Suppressor macrophage treated with lipopolysaccharide for 4 hours (primary cell): ENCODE measurements at places on chromosomes 1 and 21.

DNA sequence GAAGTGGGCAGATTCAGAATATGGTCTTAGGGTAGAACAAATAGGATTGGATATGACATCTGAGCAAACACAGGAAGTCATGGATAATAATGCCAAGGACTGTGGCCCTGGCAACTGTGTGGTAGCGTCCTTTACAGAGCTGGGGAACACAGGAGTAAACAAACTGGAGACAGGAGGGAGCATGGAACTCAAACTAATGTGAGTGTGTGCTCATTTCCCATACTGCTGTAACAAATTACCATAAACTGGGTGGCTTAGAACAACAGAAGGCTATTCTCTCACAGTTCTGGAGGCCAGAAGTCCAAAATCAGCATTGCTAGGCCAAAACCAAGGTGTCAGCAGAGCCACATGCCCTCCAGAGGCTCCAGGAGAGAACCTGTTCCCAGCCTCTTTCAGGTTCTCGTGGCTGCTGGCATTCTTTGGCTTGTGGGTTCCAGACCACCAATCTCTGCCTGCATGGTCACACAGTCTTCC lies 106.4 kb downstream of the TGFBR3 start:
- no peak for DNase-seq

GRCh38 chr1:89760496-89760895 lies 60.3 kb upstream of the LRRC8D start:
- DNase-seq = peak; percentile 79

DNA sequence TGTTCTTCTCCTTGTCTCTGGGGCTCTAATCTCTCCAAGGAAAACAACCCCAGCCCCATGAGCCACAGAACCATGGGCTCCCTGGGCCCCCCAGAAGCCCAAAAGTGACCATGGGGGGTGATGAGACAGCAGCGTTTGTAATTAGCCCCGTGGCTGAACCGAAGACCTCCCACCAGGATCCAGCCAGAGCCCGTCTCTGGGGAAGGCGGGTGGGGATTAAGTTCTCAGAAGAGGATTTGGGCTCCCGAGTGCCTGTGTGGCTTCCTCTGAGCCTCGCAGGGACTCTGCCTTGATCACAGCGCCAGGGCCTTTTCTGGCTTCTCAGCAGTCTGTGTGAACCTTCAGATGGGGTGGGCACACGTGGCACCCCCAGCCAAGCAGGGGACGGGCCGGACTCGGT lies 77.0 kb downstream of the ALPL start:
- no peak for DNase-seq

DNA sequence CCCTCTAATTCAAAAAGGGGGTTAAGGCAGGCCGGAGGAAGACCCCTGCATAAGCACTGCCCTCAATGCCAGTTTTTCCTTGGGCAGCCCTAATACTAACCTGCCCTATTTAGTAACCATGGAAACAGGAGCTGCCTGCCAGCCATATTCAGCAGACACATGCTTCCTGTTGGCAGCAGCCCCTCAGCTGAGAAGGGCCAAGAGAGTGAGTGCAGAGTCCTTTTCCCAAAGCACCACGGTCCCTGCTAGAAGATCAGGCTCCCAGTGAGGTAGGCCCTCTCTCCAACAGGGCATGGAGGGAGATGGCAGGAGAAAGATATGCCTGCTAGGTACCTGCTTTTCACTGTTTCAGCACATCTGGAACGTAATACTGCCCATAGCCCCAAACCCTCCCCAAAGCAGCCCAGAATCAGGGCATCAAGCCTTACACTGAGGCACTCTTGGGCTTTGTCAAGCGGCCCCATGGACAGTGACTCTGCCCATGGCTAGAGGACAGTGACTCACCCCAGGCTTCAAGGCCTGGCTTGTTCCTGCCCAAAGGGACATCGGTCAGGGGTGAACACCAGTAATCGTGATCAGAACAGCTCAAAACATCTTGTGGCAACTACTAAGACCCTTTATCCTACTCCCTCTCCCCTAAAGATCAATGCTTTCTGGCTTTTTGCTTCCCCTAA lies 64.5 kb downstream of the BCAR3 start:
- no peak for DNase-seq

DNA sequence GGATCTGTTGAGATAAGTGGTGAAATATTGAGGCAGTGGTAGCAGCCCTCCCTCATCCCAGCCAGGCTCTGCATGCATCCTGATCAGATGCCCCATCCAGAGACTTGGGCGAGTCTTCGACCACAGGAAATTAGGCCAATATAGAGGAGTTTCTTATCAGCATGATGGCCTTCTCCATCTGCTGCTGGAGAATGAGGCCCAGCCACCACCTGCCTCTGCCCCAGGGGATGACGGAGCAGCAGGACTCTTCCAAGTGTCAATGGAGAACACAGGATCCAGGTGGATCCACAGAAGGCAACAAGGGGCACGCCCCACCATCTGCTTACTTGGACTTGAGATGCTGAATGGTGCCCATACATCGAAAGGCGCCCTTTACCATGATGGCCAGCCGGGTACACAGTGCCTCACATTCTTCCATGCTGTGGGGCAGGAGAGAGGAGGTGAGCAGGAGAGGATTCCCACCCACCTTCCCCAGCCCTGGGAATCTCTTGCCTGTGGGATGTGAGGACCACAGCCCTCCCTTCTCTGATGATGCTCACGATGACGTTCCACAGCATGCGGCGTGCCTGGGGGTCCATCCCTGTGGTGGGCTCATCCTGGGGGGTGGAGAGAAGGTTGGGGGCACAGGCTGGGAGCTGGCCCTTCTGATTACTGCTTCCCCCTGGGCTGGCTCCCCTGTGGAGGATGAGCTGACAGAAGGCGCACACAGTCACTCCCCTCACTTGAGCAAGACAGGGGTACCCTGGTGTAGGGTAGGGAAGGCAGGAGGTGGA lies 91.5 kb upstream of the GCLM start:
- no peak for DNase-seq

DNA sequence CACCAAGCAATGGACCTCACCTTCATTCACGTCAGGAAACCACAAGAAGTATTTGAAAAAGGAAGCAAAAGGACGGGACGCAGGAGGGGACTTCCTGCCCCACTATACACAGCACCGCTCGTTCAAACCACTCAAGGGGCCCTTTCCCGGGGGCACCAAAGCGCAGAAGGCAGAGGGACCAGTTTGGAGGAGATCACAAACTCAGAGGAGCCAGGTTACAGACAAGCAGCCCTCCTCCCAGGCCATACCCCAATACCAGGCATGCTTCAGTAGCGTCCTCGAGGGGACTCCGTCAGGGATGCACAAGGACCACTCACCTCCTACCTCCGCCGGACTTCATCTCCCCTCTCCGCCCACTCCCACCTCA lies 685 bp downstream of the CRTC2 start:
- peak; percentile 31 for DNase-seq

DNA sequence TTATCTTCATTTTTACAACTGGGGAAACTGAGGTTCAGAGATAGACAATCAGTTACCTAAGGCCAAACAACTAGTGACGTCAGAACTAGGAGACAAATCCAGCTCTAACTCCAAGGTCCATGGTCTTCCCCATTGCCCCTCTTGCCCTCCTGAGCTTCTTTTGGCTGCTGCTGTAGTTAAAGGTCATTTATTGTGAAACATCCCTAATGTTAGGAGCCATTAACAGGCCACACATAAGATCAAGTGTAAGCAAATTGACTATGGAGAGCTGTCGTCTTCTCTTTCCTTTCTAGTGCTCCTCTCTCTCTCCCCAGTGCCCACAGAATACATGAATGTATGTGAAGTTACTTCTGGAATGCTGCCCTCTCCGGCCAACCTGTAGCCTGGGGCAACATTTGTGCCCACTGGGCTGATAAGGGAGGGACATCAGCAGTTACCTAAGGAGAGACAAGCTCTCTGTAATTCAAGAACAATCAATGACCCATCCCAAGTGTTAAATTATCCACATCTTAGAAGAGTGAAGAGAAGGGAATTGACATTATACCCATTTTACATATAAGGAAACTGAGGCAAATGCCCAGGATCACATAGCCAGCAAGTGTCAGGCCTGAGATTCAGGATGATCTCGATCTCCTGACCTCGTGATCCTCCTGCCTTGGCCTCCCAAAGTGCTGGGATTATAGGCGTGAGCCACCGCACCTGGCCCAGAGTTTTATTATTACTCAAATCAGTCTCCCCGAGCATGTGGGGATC lies 40.1 kb downstream of the PTAFR start:
- no peak for DNase-seq
